ENCODE measurements at places on chromosomes 6 and 20.

- DNase-seq = no peak
Measured at GRCh38 chr6:30200551-30201281, 12.5 kb downstream of the TRIM26 start.

DNA sequence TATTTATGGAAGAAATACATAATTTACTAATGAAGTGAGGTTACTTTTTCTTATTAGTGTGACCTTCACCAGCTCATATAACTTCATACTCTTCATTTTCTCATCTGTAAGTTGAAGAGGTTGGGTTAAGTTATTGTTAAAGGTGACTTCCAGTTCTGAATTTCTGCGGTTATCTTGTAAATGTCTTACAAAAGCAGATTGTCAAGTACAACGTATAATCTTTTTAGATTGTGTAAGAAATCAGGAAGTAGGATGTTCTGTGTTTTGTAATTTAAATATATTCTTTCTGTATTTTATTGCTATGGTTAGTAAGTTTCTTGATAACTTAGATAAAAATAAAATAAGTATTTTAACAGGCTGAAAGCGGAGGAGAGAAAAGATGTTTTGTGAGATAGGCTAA is 12.0 kb downstream of the WTAP start:
- DNase-seq = no peak

DNA sequence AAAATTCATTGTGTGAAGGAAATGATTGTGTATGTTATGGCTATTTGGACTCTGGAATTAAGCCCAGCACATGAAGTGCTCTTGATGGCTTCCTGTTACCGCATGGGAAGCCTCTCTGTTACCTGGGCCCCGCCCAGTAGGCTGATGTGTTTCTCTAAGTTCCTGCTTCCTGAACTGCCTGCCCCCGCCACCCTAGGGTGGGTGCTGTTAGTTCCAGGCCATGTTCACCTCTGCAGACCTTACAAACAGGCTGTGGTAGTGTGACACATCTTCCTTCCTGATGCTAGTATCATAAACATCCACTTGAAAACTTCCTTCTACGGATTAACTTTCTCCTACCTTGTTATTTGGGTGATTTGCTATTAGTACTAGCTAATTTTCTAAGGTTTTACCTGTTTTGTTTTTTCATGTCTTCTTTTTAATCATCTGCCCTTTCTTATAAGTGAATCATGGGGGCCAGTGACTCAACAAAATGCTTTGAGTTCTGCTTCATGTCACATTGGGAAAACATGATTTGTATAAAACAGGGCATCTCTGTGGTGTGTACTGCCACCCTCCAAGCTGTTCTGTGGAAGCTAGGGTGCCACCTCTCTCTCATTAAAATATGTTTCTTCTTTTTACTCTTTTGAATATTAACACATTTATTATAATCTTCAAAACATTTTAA is 40.6 kb downstream of the SH3BGRL2 start:
- DNase-seq = peak; percentile 51

GRCh38 chr6:139008117-139008516 is 20.1 kb upstream of the REPS1 start:
- DNase-seq = no peak

DNA sequence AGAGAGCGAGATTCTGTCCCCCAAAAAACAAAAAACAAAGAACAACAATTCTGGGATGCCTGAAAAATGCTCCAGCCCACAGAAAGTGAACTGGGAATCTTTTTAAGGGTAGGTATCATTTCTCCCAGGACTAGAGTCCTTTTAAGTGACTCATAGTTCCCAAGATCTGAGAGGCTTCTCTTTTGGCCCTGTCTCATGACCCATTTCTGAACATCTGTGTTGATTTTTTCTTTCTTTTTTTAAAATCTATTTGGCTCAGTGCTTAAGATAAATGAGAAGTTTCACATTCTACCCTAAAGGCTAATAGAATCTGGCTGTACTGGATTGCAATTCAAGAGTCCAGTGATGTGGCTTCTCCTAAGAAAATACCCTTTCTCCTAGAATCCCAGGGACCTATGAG is 217.6 kb upstream of the FOXQ1 start:
- DNase-seq = no peak

Measured in activated CD4-positive, alpha-beta T cell treated with anti-CD3 and anti-CD28 coated beads for 4 hours (primary cell).